ENCODE measurements at places on chromosomes 3 and 15.

DNA sequence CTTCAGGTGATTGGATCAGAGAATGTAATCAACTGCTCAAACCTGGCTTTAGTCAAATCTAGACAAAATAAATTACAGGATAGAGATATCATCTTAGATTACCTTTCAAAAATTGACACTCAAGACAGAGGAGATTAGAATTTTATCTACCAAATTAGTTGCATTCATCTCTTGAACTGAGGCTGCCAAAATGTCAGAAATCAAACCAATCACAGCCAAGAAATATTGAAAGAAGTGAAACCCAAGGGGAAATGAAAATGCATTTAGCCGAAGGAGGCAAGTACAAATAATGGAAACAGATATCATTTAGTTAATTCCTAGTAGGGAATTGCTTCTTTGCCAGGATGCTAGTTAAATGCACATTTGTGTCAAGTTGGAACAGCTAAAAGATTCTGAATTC lies 261.1 kb upstream of the PDZRN3 start:
- no peak for DNase-seq

GRCh38 chr15:35090104-35090807 lies 5.2 kb upstream of the NANOGP8 start:
- no peak for DNase-seq

DNA sequence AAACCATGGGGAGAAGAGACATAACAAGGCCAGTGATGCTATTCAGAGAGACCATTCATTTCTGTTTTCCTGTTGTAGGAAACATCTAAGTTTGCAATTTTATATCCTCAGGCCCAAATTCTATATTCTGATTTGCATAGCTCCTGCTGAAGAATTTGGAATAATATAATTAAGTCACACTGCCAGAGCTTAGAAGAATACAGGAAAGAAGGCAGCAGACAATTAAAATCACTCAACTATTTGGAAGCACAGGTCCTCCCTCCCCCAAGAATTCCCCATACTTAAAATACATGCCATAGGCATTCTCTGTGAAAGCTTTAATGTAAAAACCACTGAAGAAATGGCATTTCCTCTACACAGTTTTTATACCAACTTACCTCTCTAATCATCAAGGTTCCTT lies 66.9 kb upstream of the SLC2A2 start:
- DNase-seq, result no peak

DNA sequence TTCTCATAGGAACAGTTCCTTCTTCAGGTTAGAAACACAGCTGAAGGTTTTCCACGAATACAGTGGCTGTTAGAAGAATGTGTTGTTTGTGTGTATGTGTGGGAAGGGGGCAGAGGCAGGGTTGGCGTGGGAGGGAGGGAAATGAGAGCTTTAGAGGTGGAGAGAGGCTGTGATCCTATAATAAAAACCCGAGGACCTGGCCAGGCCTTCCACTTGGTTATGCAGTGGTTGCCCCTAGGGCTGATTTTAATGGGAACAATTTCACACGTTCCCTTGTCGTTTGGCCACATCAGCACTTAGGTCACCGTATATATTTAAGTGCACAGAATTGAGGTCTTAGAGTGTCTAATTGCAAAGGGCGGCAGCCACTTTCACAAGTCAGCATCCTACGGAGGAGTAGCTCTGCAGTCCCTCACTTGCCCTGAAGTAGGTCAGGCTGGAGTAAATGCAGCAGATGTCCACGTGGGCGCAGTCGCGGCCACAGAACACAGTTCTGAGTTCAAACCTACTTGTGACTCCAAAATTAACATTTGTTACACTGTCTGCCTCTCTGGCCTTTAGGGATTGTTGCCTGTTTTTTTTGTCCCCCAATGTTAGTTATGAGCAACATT lies 85.6 kb downstream of the PDCD6IP start:
- DNase-seq, result no peak

DNA sequence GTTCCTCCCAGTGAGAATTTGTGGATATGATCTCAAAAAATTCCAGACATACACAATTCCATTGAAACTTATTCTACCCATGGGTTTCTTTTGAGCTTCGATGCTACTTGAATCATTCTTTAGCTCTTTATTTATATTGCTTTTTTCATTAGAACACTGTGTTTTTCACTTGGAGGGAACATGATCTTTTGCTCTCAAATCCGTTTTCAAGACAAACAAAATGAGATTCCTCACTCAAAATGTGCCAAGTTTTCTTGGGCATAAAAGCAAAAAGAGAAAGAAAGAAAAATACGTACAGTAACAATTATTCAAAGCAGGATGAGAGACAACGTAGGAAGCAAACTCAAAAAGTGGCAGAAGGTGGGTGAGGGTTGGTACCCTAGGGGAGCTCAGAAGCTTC lies 118.8 kb upstream of the PDZRN3 start:
- no peak for DNase-seq

GRCh38 chr15:65470866-65471265 lies 46.6 kb downstream of the DPP8 start:
- DNase-seq, result no peak

GRCh38 chr15:84749111-84749991 lies 959 bp downstream of the ZNF592 start:
- peak; percentile 47 for DNase-seq

DNA sequence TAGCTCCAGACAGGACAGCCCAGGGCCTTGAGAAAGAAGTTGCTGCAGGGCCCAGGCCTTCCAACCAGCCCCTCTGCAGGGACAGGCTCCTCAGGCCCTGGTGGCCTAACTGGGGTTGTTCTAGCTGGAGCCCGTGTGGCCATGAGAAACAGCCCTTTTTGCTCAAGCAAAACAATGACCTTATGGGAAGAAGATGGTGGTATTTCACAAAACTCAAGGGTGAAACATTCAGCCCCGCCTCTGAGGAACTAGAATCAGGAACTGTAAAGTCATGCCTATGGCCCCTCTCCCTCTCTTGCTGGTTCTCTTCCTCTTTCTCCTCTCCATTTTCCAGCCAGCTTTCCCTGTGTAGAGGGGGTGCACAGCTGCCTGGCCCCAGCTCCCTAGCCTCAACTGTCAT lies 273.3 kb downstream of the RPLP1 start:
- DNase-seq, result peak; percentile 92

DNA sequence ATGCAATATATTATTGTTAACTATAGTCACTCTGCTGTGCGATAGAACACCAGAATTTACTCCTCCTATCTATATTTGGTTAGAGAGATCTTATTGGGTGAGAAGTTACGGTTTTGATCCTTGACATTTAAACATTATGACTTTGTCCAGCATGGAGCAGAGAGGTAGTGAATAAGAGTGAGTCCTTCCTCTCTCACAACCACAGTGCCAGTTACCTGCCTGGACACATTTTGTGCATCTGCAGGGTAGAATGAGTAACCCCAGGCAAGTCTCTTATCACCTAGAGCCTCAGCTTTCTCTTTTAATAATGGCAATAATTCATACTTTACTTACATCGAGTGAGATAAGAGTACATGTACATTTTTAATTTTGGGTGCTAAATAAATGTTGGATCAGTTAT lies 24.1 kb downstream of the KAT2B start:
- no peak for DNase-seq

DNA sequence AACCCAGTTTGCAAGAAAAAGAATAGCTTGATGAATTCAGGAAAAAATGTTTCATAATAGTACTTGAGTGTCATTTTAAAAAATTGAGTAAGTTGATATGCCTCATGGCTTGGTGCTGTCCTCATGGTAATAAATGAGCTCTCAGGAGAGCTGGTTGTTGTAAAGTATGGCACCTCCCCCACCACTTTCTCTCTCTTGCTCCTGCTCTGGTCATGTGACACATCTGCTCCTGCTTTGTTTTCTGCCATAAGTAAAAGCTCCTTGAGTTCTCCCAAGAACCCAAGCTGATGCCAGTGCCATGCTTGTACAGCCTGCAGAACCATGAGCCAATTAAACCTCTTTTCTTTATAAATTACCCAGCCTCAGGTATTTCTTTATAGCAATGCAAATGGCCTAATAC lies 108.8 kb upstream of the CRBN start:
- no peak for DNase-seq

- no peak for DNase-seq
These were observed 68.0 kb upstream of the MNS1 start for GRCh38 chr15:56532721-56533460.

- peak; percentile 89 for DNase-seq
These were observed 27.8 kb upstream of the AZI2 start for GRCh38 chr3:28376424-28376823.

DNA sequence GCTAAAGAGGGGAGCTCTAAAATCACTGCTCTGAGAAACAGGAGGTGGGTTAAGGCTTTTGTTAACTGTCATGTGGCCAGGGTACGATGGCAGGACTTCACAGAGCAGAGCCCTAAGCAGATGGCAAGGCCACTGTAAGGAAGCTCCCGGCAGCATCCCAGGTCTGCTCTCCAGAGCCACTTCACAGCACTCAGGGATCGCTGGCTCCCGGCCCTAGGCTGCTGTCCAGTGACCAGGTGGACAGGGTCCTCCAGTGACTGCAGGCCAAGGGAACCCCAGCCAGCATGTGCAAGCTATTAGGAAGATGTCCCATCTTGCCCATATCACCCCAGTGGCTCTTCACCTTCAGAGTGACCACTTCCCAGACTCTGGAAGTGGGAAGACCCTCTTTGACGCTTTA lies 10.4 kb downstream of the TMEM41A start:
- DNase-seq, result no peak

- DNase-seq, result no peak
These were observed 788 bp upstream of the DLG1 start for GRCh38 chr3:197298945-197299854.

DNA sequence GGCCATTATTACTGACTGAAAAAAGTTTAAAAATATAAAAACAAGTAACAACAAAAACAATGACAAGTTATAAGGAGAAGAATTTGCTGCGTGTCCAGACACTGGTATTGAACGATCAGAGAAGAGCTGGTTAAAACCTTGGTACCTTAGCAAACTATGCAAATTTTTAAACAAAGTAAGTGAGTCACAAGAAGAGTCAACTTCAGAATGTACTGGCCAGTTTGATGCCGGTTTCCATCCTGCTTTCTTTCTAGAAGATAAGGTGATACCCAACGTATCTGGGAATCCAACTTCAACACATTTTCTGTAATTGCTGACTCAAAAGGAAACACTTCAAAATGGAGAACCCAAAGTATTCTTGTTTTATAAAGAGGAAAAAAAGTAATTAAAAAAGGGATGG lies 49.8 kb downstream of the RUBCN start:
- DNase-seq, result no peak

- no peak for DNase-seq
These were observed 278.1 kb downstream of the THSD4 start for GRCh38 chr15:71393383-71393782.

Measured in suppressor macrophage treated with lipopolysaccharide for 4 hours (primary cell).